Activated naive CD4-positive, alpha-beta T cell (primary cell): ENCODE measurements at places on chromosomes 4 and X.

- no peak for DNase-seq
Measured at GRCh38 chrX:136417806-136418205, 69.9 kb upstream of the BRS3 start.

- DNase-seq: no peak
Measured at GRCh38 chr4:37936889-37937498, 23.2 kb upstream of the PTTG2 start.

DNA sequence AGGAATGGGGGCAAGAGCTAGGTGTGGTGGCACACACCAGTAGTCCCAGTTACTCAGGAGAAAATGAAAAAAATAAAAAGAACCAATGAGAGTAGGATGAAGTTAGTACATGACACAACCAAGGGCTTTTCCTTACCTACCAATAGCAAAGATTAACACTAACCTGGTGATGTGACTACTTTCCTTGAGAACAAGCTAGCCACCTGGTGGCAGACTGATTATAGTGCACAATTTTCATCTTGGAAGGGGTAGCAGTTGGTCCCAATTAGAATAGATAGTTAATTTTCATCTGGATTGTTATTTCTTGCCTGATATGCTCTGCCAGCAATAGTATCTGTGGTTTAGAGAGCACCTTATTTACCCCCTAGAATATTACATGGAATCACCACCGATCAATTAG is 1216.8 kb upstream of the PABPC4L start:
- no peak for DNase-seq

DNA sequence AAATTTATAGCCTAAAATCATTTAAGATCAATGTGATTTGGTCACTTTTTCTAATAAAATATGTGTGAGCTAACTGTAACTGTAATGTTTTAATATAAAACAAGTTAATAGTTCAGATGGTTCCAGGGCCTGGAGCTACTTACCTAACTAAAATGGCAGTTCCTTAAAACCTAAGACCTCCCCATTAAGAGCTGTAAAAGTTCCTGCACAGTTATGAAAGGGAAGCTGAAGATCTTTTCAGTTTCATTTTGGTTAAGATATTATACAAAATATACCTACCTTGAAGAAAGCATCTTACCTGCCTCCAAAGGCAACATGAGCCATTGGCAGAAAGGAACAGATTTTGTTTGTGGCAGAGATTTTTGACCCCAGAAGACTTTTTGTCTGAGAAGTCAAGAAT is 30.1 kb downstream of the HPF1 start:
- no peak for DNase-seq

GRCh38 chr4:796206-796605 is 29.7 kb downstream of the CPLX1 start:
- no peak for DNase-seq

DNA sequence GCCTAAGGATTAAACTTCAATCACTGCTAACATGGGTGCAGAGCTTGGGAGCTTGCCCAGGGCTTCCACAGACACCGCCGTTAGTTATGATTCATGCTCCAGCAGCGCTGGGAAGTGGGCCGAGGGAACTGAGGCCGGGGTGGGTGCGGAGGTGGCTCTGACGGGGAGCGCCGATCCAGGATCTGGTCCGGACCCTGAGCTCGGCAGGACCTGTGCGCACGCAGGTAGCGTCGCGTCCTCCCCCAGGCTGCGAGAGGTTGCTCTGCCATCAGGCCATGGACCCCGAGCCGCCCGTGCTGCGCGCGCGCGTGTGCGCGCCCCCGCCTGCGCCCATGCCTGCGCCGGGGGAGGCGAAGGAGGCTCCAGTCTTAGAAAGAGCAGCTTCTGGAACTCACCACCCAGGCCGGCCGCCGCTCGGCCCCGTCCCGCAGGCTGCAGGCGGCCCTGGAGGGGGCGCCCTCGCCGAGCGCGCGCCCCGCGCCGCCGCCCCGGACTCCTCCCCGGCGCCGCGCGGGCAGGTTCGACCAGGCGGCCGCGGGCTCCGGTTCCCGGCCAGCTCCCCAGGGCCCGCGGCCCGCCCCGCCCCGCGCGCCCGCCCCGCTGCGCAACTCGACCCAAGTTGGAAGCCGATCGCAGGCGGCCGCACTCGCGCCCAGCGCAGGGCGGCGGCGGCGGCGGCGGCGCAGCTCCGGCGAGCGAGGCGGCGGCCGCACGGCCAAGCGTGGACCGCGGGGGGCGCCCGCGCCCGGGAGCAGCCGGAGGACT is 732 bp upstream of the ADRA2C start:
- no peak for DNase-seq

GRCh38 chr4:52250154-52250553 is 199.1 kb downstream of the SPATA18 start:
- DNase-seq: no peak

- DNase-seq: no peak
Measured at GRCh38 chr4:182770259-182770995, 146.8 kb downstream of the DCTD start.

- no peak for DNase-seq
Measured at GRCh38 chr4:174575436-174575835, 53.1 kb upstream of the HPGD start.

- DNase-seq: no peak
Measured at GRCh38 chr4:112348488-112349158, 51.5 kb downstream of the ALPK1 start.

DNA sequence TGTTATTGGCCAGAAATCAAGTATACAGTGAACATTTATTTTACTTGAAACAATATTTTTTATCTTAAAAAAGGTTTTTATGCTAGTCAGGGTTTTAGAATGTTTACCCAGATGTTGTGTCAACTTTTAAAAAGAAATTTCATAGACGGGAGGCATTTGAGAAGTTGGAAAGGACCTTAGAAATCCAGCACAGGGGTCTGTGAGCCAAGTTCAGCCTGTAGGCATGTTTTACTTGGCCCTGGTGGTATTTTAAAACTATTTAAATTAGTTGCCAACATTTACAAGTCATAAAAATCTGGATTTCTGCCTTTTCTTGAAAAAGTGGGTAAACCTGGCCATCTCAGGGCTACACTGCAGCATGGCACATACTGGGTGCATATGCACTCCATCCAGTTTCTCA is 25.5 kb upstream of the FHL1 start:
- DNase-seq: no peak

DNA sequence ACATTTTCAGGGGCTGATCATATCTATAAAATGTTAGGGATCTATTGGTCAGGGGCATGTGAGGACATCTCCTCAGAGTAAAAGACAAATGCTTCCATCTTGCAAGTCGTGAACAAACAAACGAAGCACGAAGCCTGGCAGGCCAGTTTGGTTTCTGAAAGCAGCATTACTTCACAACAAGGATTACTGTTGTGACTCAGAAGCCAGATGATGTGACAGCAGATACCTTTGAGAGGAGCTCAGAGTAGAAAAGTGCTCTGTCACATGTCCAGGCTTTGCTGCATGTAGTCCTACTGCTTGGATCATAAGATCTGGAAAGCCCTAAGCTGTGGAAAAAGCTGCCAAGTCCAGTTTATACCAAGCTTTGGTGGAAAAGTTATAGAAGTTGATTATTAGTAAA is 1827.2 kb downstream of the ARAP2 start:
- DNase-seq: no peak

DNA sequence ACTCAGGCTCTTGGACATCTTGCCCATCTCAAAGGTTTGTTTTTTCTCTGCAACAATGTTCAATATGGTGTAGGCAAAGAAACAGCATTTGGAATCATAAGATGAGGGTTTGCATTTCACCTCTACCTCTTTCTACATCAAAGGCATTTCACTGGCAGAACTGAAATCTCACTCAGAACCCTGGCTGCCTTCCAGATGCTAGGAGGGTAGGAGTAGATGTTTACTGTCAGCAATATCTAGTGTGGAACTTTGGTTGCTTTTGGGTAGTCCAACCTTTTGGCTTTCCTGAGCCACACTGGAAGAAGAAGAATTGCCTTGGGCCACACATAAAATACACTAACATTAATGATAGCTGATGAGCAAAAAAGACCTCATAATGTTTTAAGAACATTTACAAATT is 297.0 kb upstream of the KLF3 start:
- DNase-seq: no peak

DNA sequence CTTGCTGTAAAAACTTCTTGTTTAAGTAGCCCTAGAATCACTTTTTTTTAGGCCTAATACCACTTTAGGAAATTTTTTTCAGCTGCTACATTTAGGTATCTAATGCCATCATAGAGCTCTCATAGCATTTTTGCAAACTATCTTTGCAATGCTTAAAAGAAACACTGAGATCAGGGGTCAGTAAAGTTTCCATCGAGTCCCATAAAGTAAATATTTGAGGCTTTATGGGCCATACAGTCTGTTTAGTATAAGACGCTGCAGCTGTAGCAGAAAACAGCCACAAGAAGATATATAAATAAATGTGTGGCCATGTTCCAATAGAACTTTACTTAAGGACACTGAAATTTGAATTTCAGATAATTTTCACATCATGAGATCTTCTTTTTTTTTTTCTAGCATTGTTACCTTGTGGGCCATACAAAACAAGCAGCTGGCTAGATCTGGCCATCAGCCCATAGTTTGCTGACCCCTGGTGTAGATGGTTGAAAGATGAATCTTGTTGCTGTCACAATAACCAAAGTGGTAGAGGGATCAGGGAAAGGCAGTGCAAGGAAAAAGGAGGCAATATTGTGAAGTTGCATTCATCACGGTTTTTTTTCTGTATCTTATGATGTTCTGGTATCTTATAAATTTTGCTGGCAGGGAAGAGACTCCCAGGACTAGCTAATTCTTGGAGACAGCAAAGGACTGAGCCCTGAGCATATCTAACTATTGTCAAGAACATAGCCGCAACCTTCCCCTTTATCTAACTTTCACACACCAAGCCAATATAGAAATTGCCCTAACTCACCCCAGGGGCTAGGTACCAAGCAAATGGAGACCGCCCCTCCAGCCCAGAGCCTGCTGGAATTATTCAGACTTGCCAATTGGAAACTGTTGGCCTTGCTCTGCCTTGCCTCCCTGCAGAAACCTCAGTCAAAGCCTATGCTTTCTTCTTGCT is 46.6 kb downstream of the RASGEF1B start:
- DNase-seq: no peak

GRCh38 chrX:16436348-16437188 is 213.4 kb upstream of the S100G start:
- DNase-seq: peak; percentile 13

DNA sequence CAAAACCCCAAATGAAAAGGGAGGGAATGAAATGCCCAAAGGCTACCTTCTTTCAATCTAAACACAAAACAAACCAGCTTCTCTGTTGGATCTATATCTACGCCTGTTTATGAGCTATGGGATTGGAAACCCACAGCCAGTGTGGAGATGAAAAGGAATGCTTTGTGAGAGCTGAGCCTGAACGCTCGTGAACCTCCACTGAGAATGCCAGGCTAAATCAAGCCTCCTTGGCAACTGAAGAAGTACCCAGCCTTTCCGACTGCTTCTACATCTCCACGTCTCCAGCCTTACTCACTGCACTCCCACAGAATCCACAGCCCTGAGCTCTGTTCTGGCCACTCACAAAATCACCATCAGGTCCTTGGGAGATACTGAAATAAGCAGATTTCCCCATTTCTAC is 31.8 kb downstream of the PROM1 start:
- DNase-seq: no peak

DNA sequence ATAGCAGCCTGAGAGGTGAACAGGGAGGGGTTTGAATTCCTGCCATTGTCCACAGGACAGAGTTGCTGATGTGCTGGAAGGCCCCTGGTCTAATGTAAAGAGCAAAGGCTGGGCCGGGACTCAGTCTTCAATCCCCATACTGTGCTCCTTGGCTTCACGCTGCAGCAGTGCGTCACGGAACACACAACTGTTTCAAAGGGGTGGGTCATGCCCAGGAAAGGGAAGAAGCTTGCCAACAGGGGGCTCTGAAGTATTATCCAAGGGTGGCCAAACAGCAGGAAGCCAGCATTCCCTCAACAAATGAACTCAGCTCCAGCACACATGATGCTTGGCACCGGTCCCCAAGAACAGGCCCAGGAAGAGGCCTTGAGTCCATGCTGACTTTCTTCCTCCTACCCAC is 122.5 kb downstream of the NFKB1 start:
- no peak for DNase-seq

DNA sequence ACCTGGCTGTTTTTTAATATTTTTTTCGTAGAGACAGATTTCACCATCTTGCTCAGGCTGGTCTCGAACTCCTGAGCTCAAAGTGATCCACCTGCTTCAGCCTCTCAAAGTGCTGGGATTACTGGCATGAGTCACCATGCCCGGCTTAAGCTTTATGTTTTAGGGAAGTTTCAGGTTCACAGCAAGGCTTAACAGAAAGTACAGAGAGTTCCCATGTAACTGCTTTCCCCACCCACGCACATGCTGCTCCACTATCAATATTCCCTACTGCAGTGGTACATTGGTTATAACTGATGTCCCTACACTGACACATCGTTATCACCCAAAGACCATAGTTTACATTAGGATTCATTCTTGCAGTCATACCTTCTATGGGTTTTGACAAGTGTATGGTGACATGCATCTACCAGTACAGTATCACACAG is 62.7 kb downstream of the PRPS1 start:
- DNase-seq: no peak

- no peak for DNase-seq
Measured at GRCh38 chr4:167216783-167217182, 17.5 kb downstream of the SPOCK3 start.

DNA sequence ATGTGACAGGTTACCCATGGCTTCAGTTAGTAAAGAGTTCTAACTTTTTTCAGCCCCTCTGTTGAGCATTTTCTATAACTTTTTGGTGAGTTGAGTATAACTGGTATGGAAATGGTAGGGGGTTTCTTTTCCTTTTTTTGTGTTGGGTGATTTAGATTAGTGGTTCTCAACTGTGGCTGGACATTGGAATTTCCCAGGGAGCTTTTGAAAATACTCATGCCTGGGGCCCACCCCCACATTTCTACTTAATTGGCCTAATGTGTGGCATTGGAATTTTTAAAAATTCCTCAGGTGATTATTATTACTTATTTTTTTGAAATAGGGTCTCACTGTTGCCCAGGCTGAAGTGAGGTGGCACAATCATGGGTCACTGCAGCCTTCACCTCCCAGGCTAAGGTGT is 21.9 kb downstream of the SMS start:
- DNase-seq: no peak

DNA sequence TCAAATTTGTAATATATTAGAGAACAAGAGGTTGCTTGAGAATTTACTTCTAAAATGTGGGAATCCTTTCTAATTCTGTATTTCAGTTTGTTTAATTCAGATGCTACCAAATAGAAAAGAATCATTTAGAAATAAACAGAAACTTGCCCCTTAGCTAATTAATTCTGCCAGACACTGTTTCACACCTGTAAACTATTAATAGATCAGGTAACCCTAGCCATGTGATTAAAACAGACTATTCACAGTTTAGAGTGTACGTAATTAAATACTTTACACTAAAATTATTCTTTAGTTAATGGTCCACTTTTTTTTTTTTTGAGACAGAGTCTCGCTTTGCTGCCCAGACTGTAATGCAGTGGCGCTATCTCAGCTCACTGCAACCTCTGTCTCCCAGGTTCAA is 124.0 kb downstream of the PTPN13 start:
- DNase-seq: no peak

- peak; percentile 2 for DNase-seq
Measured at GRCh38 chr4:153468587-153468986, 2.4 kb downstream of the TMEM131L start.
